ENCODE measurements at places on chromosomes 16 and 17.

- DNase-seq, result no peak
Measured at GRCh38 chr17:27520491-27521185, 64.4 kb downstream of the KSR1 start.

- no peak for DNase-seq
Measured at GRCh38 chr17:56710986-56711385, 117.5 kb downstream of the NOG start.

DNA sequence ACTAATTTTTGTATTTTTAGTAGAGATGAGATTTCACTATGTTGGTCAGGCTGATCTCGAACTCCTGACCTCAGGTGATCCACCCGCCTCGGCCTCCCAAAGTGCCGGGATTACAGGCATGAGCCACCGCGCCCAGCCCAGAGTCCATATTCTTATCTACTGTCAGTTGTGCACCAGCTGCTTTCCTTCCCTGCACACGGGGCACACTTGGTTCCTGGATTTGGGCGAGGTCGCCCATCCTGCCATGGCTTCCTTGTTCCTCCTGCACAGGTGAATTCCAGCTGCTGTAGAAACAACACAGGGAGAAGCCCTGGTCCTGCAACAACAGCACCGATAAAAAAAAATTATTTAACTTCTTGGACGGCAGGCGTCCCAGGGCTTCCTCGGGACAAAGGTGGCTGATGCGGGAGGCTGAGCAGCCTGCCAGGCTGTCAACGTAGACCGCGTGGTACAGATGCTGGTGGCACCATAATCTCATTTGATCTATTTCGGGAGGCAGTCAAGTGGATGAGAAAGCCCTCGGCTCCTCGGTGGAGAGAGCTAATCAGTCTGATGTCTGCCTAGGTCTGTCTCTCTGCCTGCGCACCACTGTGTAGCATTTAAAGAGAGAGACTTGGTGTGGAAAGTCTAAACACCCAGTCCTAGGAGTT is 19.1 kb downstream of the RGS9 start:
- DNase-seq, result no peak

DNA sequence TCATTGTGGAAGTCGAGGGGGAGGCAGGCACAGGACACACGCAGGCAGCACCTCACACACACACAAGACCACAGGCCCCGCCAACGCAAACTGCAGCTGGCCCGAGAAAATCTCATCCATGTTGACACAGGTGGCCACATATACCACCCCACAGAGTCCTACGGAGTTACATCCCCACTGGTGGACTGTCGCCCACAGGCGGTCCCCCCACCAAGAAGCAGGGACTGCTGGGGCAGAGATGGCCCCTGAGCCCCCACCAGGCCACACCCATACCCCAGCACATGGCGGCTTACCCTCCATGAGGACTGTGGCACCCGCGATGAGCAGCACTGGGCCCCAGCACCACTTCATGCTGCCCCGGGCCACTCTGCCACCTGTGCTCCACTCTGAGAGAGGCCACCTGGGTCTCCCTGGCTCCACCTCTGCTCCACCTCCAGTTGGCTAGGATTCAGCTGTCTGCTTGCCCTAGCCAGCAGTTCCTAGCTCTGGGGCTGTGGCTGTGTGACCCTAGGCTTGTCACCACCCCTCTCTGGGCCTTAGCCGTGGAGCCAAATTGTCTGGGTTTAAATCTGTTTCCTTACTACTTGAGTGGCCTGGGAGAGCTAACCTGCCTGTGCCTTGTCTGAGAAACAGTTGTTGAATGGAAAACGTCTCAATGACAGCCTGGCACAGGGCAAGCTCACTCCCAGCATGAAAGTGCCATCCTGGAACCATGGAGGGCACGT is at the start of gene PRSS53:
Gene PRSS53 (minus strand): TSS at position 485 of the 725 bp plus-strand sequence. CDS start 134 bp downstream, at position 351.
- no peak for DNase-seq

- no peak for DNase-seq
Measured at GRCh38 chr17:13044572-13045065, 26.8 kb upstream of the ELAC2 start.

DNA sequence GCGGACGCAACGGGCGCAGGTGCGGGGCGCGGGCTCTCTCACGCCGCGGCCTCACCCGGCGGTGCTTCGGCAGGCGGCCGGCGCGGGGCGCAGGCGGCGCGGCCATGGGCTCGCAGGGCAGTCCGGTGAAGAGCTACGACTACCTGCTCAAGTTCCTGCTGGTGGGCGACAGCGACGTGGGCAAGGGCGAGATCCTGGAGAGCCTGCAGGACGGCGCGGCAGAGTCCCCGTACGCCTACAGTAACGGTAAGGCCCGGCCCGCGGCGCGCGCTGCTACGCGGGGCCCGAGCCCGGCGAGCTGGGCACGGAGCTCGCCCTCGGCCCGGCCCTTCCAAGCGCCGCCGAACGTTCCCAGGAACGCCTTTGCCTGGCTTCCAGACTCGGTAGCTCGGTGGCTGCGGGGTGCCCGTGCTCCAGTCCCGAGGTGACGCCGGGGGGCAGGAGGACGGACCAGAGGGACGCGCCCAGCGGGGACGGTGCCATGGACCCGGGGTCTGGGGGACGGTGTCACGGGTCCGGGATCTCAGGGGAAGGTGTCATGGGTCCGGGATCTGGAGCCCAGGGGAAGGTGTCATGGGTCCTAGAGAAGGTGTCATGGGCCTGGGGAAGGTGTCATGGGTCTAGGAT is 435 bp downstream of the RAB40C start:
- DNase-seq, result no peak

All from BJ (cell line).